ENCODE measurements at places on chromosomes 6 and 20.

- DNase-seq = no peak
Observed at GRCh38 chr6:44542401-44543116, 155.1 kb downstream of the CDC5L start.

- DNase-seq = no peak
Observed at GRCh38 chr20:43972051-43972450, 57.4 kb downstream of the TOX2 start.

DNA sequence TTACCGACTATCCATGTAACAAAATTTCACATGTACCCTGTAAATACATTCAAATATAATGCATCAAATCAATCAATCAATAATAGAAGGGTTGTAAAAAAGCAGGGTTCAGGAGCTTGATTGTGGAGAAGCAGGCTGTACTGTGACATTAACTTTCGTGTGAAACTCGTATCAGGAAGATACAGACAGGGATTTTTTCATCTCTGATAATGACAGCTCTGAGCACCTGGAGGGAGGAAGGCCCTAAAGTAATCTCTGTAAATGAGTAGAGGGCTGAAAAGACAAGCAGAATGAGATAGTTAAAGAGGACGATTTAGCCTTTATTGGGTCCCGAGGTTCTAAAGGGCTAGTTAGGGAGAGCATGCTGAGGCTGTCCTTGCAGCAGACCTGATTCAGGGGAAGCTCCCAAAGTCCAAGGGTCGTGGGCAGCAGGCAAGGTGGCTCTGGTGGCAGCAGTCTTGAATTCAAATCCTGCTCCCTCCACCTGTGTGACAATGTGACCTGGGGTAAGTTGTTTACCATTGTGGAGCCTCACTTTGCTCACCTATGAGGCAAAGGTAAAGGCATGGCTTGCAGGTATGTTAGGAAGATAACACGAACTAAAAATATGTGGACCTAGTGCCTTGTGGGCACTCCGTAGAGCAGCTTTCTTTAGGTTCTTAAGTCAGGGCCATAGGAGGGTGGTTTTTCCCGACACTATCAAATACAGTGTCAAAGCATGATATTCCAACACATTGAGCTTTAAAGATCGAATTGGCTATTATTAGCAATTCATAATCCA lies 219.4 kb upstream of the MYLIP start:
- DNase-seq = no peak

DNA sequence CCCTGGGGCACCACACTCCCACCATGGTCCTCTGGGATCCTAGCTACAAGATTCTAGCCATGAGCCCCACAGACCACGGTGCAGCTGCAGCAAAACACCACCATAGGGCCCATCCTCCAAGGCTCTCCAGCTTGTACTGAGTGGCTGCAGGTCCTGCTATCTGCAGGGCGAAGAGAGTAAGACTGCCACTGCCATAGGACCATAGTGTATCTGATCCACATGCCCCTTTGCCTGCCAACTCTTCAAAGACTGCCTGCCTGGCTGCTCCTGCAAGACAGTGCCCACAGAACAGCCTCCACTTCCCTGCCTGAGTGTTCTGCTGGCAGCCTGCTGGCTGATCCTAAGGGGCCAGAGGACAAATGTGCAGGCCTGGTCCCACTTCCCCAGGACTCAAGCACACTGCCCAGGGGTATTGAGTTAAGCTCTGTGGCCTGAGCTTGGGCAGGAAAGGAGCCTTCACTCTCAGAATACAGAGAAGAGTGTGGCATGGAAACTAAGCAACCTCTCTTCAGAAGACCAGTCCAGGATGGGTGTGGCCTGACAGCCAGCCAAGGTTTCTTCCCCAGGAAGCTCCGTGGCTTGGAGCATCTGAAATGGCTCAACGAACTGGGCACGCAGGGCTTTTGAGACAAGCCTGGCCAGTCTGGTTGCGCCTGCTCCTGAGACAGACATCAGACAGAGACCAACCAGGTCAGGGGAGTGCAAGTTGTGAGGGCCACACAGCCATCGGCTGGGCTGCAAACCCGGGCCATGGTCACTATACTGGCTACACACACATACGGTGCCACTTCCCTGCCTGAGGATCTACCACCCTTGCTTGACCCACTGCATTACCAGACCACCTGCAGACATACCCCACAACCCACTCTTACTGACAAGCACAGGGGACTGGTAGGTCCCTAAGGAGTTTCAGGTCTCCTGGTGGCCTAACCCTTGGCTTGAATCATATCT lies 54.5 kb downstream of the RNGTT start:
- no peak for DNase-seq

GRCh38 chr20:51763965-51764602 lies 4.1 kb downstream of the ATP9A start:
- no peak for DNase-seq

DNA sequence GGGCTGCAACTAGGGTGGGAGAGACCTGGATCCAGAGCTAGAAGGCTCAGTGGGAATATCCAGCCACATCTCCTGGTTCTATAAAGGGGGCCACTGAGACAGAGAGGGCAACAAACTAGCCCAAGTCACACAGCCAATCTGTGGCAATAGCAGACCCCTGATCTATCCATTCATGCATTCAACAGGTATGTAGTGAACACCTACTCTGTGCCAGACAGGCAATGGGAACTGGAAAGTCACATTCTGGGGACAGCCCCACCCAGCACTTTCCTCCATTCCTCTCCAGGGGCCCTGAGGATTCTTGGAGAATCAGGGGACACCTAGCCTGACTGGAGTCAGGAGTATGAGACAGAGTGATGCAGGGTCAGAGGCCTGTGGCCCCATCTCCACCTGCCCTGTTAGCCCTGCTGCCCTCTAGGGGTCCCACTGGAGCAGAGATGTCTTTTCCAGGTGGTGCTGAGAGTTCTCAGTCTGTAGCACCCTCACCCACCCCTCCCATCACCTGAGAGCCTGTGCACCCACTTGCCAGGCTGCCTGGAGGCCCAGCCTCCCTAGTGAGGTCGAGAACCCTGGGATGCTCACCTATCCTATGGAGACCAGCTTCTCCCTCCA lies 13.6 kb downstream of the BPIFA2 start:
- no peak for DNase-seq

- no peak for DNase-seq
Observed at GRCh38 chr6:16582446-16583143, 178.7 kb downstream of the ATXN1 start.

DNA sequence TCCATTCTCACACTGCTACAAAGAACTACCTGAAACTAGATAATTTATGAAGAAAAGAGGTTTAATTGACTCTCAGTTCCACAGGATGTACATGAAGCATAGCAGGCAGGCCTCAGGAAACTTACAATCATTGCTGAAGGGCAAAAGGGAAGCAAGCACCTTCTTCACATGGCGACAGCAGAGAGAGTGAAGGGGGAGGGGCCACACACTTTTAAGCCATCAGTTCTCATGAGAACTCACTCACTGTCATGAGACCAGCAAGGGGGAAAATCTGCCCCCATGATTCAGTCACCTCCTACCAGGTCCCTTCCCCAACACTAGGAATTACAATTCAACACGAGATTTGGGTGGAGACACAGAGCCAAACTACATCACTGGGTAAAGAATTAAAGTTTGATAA lies 12.5 kb upstream of the ENPP1 start:
- DNase-seq = no peak

GRCh38 chr6:3157131-3157933 lies at the start of gene TUBB2A:
TSS of gene TUBB2A (minus strand) at chr6:3157544. CDS start at chr6:3157463, 81 bp downstream.
- peak; percentile 67 for DNase-seq

DNA sequence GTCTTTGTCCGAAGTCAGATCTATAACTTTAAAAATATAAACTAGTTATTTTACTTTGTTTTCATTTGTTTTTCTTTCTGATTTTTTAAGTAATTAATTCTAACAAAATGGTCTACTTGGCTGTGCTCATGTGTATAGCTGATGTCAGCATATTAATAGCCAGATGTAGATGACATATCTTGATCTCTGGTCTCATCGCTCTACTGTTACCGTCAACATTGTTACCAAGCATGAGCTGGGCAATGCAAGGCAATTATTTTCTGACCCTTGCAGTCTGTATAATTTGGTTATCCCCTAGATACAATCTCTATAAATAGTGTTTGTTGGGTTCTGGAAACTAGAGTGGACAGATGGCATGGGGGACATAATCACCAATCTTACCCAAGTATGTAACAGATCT lies 151.6 kb upstream of the PTPRK start:
- no peak for DNase-seq

- no peak for DNase-seq
Observed at GRCh38 chr6:115914098-115914497, 146.6 kb downstream of the FRK start.

GRCh38 chr6:106185615-106186014 lies 99.5 kb downstream of the PRDM1 start:
- no peak for DNase-seq

- DNase-seq = no peak
Observed at GRCh38 chr6:124073021-124073420, 269.4 kb downstream of the NKAIN2 start.

DNA sequence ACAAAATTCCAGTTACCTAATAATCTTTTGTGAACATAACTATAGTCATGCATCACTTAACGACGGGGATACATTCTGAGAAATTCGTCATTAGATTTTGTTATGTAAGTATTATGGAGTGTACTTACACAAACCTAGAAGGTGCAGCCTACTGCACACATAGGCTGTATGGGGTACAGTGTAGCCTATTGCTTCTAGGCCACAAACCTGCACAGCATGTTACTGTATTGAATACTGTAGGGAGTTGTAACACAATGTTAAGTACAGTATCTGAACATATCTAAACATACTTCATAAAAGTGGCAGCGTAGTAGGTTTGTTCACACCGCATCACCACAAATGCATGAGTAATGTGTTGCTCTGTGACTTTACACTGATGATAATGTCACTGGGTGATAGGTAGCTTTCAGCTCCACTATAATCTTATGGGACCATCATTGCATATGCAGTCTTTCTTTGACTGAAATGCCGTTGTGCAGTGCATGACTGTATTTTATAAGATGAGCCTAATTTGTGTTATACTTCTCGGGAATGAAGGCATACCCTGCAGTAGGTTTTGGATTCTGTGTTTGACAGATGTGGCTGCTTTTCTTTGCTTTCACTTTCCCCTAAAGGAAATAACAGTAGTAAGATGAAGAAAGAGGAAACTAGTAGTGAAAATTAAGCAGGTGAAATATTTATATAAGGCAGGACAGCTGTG lies 365.6 kb downstream of the FARS2 start:
- DNase-seq = no peak

DNA sequence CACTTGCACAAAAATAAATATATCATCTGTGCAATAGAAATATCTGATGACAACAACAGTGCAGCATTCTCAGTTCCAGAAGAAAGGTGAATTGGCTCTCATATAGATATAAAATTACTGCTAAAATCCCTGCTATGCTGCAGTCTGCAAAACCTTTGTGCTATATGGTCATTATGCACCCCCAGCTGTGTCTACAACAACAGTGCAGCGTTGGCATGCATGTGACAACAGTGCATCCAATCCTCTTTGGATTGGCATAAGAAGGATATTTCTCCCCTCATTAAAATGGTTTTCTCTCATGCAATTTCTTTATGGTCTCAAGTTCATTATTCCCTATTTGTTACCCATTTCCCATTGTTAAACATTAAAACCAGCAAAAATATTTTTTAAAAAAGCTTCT lies 23.1 kb downstream of the OR2B6 start:
- no peak for DNase-seq

- DNase-seq = no peak
Observed at GRCh38 chr6:107066697-107067659, 39.0 kb downstream of the MTRES1 start.

DNA sequence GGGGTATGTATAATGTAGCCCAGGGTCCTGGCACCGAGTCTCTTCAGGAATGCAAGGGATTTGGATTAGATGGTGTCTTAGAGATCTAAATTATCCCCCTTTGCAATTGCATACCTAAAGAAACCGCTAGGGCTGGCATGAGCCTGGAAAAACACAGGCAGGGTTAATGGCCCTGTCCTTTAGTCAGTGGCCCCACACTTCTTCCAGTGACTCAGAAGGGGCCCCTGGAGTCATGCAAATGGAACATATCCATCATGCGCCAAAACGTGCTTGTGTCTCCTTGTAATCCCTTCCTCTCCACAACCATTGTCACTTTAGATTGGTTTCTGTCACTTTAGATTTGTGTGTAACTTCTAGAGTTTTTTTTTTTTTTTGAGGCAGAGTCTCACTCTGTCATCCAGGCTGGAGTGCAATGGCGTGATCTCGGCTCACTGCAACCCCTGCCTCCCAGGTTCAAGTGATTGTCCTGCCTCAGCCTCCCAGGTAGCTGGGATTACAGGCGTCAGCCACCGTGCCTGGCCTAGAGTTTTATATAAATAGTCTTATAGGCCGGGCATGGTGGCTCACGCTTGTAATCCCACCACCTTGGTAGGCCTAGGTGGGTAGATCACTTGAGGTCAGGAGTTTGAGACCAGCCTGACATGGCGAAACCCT lies 8.7 kb upstream of the MYBL2 start:
- DNase-seq = peak; percentile 60

DNA sequence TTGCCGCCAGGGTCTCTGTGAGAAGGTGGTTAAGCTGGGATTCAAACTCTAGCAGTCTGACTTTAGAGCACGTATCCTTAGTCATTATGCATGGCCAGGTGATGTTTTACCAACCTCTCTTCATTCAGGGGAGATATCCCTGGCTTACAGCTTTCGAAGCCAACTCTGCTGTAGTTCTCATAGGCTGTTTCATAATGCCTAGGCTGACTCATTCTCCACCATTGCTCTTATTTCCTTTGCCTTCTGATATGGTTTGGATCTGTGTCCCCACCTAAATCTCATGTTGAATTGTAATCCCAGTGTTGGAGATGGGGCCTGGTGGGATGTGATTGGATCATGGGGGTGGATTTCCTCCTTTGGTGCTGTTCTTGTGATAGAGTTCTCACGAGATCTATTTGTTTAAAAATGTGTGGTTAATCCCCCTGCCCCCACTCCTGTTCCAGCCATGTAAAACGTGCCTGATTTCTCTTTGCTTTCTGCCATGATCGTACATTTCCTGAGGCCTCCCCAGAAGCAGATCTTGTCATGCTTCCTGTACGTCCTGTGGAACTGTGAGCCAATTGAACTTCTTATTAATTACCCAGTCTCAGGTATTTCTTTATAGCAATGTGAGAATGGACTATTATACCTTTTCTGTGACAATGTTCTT lies 94.6 kb upstream of the MAN1A1 start:
- DNase-seq = no peak

DNA sequence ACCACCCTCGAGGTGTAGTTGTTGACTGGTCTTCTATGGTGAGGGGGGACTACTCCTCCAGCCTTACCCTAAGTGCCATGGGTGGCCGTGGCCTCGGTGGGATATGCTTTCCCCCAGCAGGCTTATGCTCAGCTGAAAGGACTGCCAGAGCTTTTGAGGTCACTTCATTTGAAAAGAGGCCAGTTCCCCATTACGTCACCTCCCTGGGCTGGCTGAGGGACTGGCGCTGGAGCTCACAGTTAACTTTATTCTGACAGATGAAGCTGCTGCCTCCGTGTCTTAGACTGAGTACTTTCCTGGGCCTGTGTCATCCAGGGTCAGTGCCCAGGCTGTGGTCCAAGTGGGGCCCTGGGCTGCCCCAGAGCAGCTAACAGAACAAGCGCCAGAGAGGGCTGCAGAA lies 42.8 kb upstream of the PCMTD2 start:
- DNase-seq = no peak

DNA sequence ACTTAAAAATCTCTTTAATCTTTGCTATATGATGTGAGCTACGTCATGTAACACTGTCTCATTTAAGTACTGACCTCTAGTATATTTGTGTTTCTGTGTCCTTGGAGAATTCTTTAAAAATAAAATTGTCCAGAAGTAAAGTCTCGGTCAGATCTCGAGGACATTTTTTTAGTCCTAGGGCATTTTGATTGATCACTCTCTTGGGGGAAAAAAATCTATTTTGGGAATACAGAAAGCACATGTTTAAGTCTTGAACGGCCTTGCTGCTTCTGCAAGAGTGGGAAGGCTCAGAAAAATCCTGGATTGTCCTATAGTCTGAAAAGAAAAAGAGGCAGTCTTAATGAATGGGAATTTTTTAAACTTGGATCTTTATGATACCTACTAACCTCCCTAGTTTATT lies 234.3 kb downstream of the UTRN start:
- no peak for DNase-seq

Data from stimulated activated CD4-positive, alpha-beta T cell treated with anti-CD3 and anti-CD28 coated beads, Interleukin-12 subunit alpha, Interleukin-12 subunit beta, amount 100 ng/mL, for 24 hours (primary cell).